ENCODE measurements at places on chromosomes 11 and 22.

- DNase-seq: peak; percentile 21
Observed at GRCh38 chr11:75263944-75264349, 23.4 kb downstream of the TPBGL start.

DNA sequence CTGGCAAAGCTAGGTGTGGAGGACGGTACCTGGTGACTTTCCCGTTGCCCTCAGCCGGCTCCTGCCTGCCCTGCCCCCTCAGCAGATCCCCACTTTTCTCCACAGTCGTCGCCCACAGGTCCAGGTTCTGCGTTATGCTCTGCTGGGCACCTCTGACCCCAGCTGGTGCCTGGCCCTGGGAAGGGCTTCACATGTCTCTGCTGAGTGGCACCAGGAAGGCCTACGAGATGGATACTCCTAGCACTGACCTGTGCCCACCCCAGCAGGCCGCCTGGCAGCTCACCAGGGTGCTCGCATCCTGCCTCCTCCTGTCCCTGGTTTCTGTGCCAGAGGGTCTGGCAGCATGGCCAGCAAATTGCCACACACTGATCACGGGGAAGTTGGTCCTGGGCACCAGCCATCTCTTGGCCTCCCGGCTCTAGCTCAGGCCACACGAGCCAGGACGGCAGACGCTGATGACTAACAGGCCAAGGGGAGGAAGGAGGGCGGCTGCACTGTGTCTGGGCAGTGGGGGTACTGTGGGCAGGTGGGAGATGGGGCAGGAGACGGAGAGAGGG lies 13.8 kb downstream of the CARS1 start:
- DNase-seq: peak; percentile 73

DNA sequence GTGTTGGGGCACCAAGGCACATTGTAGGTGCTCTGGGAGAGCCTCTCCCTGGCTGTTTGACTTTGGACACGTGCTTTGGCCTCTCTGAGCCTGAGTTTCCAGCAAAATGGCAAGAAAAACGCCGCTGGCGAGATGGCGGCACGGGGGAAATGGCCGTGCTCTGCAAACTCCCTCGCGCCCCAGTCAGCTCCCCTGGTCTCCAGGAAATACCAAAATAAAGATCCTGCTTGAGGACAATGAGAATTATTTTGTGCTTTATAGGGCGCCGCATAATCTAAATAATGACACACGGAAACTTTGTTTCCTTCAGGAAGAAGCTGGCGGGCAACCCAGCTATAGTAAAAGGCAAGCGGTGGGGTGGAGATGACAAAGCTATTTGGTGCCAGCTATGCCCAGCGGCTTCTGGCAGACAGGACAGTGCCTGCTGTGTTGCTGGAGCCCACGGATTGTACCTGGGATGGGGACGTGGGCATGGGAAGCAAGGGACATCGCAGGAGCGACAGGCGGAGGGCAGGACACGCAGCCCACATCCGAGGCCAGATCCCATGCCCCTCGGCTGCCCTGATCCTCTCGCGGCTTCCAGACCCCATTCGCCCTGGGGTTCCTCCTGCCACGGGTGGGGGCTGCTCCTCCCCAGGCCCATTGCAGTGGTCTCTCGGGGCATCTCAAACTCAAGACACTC lies 26.3 kb upstream of the RFPL3 start:
- DNase-seq: no peak

- no peak for DNase-seq
Observed at GRCh38 chr22:48210198-48210580, 1447.7 kb downstream of the TBC1D22A start.

DNA sequence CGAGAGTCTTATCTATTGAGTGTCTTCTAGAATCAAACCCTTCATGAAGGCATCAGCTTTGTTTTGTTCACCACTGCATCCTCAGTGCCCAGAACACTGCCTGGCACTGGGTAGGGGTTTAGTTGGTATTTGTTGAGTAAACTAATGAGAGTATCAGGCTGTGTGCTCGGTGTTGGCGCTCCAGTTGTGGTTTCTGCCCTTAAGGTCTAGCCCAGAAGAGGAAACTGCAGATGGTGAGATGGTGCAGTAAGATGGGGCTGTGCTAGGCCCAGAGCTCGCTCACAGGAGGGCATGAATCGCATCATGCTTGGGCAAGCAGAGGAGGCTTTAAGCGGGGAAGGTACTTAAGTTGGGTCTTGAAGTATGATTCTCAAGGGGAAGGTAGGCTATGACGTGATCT lies 97.2 kb downstream of the FBXO7 start:
- DNase-seq: no peak

GRCh38 chr22:46815559-46815895 lies 53.1 kb downstream of the TBC1D22A start:
- no peak for DNase-seq

DNA sequence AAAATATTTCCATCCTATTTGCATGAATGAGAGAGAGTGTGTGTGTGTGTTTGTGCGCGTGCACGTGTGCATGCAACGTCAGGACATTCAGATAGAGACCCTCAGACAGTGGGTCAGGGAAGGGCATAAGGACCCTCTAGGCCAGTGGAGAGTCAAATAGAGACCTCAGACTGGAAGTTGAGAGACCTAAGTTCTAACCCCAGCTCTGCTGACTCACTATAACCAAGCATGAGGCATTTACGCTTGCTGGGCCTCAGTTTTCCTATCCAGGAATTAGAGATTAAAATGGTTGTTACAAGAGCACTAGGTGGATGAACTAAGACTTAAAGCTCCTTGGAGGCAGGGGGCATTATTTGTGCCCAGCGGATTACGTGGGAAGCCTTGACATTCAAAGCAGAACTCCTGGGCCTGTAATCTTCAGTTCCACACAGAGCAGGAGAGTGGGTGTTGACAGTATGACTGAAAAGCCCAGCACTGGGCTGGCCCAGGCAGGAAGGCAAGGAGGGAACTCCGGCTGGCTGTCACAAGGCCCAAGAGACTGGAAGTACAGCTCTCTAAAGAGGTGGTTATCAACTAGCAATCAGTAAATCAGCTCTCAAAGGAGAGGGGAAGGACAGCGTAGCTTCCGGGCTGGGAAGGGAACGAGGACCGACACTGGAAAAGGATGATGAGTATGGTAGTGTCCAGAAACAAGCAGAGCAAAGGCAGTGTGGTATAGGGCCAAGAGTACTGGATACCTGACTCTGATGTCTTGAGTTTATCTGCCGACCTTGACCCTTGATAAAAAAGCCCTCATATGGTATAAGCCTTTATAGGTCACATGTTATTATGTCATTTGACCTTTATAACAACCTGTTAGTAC lies 9.2 kb downstream of the RHOG start:
- no peak for DNase-seq

GRCh38 chr11:12156301-12157140 lies 46.1 kb downstream of the MICAL2 start:
- DNase-seq: peak; percentile 55

DNA sequence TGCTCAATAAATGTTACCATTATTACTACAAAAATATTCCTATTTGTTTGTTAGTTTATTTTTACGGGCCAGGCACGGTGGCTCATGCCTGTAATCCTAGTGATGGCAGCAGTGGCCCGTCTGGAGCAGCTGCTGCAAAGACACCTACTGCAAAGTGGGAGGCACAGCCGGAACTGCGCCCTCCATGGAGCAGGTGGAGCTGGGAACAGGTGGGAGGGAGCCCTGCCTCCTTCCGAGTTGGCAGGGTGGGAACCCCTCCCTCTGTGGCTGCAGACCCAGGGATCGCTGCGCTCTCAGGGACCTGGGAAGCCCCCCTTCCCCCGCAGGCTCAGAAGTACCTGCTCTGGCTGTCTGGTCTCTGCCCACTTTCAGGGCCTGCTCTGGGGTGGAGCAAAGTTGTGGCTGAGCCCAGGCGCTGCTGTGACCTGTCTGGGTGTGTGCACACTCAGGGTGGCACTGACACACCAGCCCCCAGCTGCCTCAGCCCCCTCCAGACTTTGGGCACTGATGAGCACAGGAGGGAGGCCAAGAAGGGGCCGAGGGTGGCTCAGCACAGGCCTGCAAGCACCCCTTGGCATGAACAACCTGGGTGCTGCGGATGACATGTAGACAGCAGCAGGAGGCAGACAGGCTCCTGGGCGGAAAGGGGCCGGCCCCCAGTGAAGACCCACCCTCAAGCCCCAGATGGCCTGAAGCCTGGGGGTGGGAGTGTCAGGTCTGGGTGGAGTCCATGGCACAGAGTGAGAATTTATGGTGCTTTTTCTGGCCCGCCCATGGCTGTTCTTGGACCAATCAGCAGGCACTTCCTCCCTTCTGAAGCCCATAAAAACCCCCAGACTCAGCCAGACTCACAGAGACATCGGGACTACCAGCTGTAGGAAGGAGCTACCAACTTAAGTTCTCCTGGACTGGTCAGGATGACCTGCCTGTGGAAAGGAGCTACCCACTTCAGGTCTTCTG lies 103.7 kb upstream of the CLMP start:
- DNase-seq: no peak

- DNase-seq: peak; percentile 99
Observed at GRCh38 chr22:27420817-27421361, 380.7 kb downstream of the MN1 start.

GRCh38 chr11:126197277-126197939 lies 14.0 kb downstream of the RPUSD4 start:
- DNase-seq: no peak

- no peak for DNase-seq
Observed at GRCh38 chr11:35318977-35319925, 100.1 kb downstream of the SLC1A2 start.

GRCh38 chr22:28155808-28156207 lies 236.8 kb upstream of the PITPNB start:
- DNase-seq: peak; percentile 63

- no peak for DNase-seq
Observed at GRCh38 chr11:49851971-49852389, 100.2 kb upstream of the OR4C13 start.

DNA sequence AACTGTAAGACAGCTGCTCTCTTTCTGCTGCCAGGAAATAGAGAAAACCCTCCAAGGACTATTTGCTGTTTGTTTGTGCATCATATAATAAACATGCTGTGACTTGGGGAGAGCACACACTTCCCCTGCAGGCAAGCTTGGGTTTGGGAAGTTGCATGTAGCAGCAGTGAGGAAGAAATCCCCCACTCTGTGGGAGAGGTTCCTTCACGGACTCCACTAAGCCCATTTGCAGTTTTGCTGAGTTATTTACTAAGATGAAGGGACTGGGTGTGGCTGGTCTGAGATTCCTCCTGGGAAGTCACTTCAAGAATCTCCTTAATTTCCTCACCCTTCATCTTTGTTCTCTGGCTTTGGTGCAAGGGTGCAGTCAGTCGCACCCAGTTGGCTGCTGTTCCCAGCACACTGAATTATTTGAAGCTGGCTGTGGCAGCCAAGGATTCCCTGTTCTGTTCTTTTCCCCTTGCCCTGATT lies 104.9 kb downstream of the ARFGAP2 start:
- DNase-seq: peak; percentile 27

- DNase-seq: no peak
Observed at GRCh38 chr11:15764948-15765347, 591.4 kb downstream of the SOX6 start.

DNA sequence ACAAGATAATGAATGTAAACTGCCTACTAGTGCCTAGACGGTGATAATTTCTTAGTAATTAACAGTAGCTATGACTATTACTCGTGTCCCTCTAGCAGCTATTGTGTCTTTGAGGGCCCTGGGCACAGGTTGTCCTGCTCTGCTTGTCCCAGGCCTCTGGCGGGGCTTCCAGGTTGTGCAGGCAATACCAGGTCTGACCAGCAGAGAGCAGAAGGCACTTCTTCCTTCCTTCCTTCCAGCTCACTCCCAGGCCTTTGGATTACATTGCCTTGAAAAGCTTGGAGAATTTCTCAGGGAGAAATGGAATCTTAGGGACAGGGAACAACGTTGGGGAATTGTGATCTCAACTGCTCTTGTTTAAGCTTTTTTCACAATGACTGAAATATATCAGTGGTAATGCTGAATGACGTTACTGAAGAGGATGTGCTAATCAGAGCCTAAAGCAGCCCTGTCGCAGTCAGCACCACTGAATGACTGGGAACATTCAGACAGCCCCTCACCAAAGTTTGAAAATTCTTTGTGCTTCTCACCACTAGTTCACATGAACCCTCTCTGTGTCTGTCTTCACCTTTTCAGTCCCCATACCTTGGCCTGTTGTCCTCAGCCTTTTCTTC lies 8.4 kb upstream of the CCKBR start:
- DNase-seq: peak; percentile 70

GRCh38 chr11:34292111-34292510 lies 65.7 kb downstream of the ABTB2 start:
- DNase-seq: no peak

- peak; percentile 75 for DNase-seq
Observed at GRCh38 chr11:35943713-35944502, at the start of gene LDLRAD3. TSS of gene LDLRAD3 (plus strand) at chr11:35944062. CDS start at chr11:35944099, 37 bp downstream.

GRCh38 chr11:125594958-125595357 lies 2.3 kb downstream of the STT3A start:
- no peak for DNase-seq
